ENCODE measurements at places on chromosomes 2 and 18.

- DNase-seq: no peak
Measured at GRCh38 chr2:174020926-174021662, 55.9 kb upstream of the SP3 start.

- no peak for DNase-seq
Measured at GRCh38 chr18:42839408-42839807, 276.1 kb downstream of the RIT2 start.

DNA sequence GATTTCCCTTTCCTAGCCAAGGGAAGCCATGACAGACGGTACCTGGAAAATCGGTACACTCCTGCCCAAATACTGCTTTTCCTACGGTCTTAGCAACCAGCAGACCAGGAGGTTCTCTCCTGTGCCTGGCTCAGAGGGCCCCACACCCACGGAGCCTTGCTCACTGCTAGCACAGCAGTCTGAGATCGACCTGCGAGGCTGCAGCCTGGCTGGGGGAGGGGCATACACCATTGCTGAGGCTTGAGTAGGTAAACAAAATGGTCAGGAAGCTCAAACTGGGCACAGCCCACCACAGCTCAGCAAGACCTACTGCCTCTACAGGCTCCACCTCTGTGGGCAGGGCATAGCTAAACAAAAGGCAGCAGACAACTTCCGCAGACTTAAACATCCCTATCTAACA, 6.8 kb upstream of the CD207 start:
- no peak for DNase-seq

GRCh38 chr2:220036431-220036830, 409.0 kb downstream of the SLC4A3 start:
- DNase-seq: no peak

- DNase-seq: no peak
Measured at GRCh38 chr2:64391940-64392339, 62.0 kb upstream of the LGALSL start.

GRCh38 chr18:38972571-38972970, 1407.0 kb upstream of the CELF4 start:
- DNase-seq: no peak

DNA sequence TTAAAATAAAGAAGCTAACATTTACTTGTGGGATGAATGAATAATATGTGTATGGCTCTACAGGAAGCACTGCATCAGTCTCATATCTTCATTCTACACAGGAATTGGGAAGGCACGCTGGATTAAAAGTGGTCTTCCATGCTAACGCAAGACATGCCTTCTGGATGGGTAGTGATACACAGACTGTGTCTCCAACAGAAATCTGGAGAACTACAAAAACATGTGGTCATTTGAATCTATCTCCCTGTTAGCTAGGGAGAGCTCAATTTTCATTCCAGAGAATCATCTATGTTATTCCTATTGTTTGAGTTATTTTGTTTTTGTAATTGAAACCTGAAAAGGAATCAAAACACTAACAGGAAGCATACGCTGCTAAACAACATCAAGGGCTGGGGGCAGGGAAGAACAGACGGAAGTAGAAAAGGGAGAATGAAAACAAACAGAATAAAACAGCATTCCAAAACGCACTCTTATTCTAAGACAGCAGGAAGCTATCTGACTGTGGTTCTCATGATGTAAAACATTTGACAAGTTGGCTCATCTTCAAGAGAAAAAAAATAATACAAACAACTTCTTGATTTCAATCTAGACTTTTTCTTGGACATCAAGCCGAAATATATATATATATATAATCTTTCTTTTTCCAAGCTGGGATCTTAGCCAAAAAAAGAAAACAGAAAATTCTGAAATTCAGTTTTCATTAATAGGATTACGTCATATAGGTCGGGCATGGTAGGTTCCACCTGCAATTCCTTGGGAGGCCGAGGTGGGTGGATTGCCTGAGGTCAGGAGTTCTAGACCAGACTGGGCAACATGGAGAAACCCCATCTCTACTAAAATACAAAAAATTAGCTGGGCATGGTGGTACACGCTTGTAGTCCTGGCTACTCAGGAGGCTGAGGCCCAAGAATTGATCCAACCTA, 31.5 kb upstream of the ASNSD1 start:
- peak; percentile 20 for DNase-seq

GRCh38 chr2:109211315-109211714, 82.3 kb downstream of the SH3RF3 start:
- DNase-seq: no peak

GRCh38 chr2:201883606-201884369, 77.5 kb downstream of the CDK15 start:
- no peak for DNase-seq

- DNase-seq: peak; percentile 7
Measured at GRCh38 chr18:48954886-48955819, 4.4 kb upstream of the SMAD7 start.

- DNase-seq: no peak
Measured at GRCh38 chr2:8605351-8606065, 76.3 kb upstream of the ID2 start.

- DNase-seq: peak; percentile 40
Measured at GRCh38 chr2:238256594-238257104, 16.8 kb upstream of the HES6 start.

DNA sequence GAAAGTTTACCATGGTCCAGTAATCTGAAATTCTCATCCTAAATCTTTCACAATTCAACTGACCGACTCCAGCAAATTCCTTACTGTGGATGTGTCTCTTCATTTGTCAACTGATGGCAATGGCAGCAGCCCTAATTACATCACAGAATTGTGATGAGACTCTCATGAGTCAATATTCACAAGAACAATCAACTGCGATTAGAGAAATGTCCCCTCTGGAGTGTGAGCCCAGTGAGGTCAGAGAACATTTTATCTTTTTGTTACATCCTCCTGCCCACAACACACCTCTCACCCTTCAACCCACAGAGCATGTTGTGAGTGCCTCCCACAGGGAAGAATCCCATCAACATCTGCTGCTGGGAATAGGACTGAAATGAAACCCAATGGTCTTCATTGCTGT, 73.6 kb downstream of the CD226 start:
- no peak for DNase-seq

GRCh38 chr2:69499966-69500365, 62.7 kb upstream of the NFU1 start:
- DNase-seq: no peak

GRCh38 chr2:65073879-65074565, 17.8 kb downstream of the CEP68 start:
- DNase-seq: no peak

DNA sequence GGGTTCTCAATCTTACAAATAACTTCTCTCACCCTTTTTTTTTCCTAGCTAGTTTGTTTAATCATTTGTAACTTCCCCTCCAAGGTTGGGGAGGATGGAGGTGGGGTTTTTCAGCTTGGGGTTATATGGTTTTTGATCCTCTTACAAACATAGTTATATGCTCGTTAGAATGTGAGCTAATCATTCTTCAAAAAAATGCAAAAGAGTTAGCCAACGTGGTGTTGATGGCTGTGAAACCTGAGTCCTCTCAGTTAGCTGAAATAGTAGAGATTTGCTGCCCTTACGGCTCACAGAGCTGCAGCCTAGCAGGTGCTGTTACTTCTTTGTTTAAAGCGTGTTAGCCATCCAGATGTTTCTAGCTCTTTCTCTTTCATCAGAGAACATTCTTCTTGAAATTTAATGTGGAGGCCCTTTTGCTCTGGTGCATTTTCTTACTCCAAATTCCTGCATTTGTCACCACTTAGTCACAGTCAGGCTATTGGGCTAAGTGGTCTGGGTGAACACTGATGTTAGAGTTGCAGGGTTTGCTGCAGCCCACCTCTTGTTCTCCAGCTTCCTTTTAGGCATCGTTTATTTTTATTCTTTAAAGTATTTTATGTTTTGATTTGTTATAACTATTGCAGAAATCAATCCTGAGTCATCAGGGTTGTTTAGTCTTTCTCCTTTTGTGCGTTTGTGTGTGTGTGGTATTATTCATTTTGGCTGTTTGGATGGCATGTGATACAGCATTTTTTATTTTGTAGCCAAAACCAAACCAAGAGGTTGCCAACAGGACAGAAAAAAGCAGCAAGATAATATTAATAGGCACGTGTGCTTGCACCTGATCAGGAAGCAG, 41.1 kb downstream of the LIMS1 start:
- peak; percentile 35 for DNase-seq

GRCh38 chr2:168184681-168185513, 62.5 kb downstream of the STK39 start:
- DNase-seq: no peak

GRCh38 chr2:233679196-233679595, 2.5 kb upstream of the UGT1A7 start:
- DNase-seq: no peak

GRCh38 chr2:73859721-73860586, 31.2 kb downstream of the STAMBP start:
- DNase-seq: no peak

GRCh38 chr2:55330541-55331297, 61.7 kb upstream of the MTIF2 start:
- no peak for DNase-seq

- DNase-seq: no peak
Measured at GRCh38 chr2:201852462-201852861, 46.1 kb downstream of the CDK15 start.

DNA sequence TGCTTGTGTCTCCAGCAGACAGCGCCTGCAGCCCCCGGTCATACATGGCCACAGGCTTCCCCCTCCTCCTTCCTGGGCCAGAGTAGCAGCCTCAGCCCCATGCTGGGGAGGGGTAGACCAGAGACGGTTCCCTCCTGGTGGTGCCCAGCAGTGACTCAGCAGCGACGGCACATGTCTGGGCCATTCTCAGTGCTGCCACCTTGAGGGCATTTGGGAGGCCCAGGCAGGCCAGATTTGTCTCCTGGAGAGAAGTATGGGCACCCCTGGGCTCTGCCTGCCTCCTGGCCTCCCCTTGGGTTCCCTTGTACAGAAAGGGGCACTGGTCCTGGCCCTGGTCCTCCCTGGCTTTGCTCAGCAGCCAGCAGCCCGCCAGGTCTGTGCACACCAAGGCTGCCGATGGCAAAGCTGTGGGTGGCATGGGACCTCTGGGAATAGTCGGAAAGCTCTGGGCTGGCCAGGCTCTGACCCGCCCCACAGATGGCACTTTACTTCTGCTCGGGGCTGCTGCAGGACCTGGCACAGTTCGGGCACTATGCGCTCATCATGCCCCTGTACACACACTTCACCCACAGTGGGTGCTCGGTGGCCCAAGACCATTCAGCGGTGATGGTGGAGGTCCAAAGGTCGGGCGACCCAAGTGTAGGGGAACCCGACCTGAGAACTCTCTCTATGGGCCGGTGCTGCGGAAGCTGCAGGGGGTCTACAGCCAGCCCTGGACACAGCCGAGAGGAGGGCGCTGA, 11.4 kb upstream of the ALPI start:
- DNase-seq: no peak

- DNase-seq: no peak
Measured at GRCh38 chr18:79108549-79109215, 39.5 kb downstream of the ATP9B start.

DNA sequence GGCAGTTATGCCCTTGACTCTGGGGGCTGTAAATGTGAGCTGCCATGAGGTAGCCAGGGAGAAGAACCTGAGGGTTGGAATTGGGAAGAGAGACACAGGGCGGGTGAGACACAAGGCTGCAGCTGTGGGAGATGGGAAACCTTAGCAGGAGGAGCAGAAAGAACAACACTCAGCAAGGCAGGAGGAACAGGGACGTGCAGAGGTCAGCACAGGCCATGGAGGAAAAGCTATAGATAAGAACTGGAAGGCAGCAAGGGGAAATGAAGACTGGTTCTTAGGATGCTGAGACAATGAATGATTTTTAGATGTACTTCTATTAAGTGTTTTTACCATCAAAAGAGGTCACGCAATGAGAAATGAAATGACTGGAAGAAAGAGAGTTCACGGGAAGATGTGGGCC, 80.2 kb downstream of the USP40 start:
- DNase-seq: no peak

DNA sequence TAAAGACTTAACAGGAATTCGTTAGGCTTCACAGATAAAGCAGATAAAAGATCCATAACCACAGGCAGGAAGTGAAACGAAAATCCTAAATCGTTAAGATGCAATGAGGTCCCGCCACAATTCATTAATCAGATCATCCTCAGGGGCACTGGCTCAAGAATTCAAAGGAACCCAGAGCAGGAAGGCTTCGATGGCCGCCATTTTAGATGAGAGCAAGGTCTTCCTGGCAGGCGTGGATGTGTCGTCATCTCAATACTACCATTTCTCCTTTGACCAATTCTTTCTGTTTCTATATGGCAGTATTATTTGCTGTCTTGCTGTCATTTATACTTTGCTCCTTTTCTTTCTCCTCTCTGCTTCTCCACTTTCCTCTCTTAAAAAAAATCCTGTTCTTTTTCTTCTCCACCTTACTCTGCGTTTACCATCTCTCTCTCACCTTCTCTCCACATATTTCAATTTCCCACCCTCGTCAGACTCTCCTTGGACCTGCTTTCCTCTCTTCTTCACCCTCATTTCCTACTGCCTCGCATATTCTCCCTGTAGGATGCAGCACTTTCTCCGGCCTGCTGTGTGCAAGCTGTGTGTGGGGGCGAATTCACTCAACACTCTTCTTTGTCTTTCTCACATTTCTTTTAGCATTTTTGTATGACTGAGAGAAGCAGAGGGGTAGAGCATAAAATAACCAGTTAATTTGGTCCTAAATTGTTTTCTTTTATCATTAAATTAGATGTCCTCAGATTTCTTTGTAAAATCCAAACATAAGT, 35.1 kb upstream of the LHCGR start:
- DNase-seq: no peak

DNA sequence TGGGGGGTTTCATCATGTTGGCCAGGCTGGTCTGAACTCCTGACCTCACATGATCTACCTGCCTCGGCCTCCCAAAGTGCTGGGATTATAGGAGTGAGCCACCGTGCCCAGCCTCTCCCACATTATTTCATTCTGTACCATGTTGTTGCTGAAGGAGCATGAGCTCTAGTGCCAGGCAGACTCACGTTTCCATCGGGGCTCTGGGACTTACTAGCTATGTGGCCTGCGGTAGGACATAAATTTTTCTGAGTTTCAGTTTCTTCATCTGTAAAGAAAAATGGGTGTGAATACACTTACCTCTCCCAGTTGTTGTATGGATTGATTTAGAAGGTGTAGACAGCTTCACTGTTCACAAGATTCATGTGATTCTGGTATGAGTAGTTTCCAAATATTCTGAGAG, 30.8 kb upstream of the CCL20 start:
- DNase-seq: no peak

DNA sequence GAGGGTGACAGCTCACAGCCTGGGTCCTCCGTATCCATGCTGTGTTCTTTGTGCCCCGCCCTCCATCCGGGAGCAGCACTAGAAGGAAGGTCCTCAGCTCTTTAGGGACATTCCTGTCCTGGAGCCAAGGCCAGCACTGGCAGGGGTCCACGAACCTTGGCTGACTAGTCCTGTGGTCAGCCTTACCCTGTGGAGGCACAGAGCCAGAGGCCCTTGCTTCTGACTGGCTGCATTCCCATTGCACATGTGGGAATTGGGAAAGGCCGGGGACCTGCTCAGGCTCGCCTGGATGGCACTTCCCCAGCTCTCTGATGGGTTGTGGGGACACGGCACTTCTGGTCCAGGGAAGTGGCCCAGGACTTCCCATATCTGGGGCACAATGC, 24.9 kb upstream of the RHOB start:
- DNase-seq: no peak

Data from right kidney (tissue), 9 donors.